ENCODE measurements at places on chromosomes 4 and X. TPM values are rescaled to one million over a fixed set of nuclear protein-coding genes. Genes with fewer than 3 reads are reported as not detected.

GRCh38 chr4:142614621-142615323 lies 231.3 kb downstream of the INPP4B start:
- peaks cover 44% of the 10 kb centered on the region for H3K4me1 ChIP-seq
- peaks cover 9% of the 10 kb centered on the region for H3K36me3 ChIP-seq
- peak; percentile 88 for DNase-seq
- H3K4me3 ChIP-seq: peak overlapping the region; percentile 50
- no peaks in the 10 kb centered on the region for H3K27me3 ChIP-seq
- peak overlapping the region; percentile 98 for H3K27ac ChIP-seq

DNA sequence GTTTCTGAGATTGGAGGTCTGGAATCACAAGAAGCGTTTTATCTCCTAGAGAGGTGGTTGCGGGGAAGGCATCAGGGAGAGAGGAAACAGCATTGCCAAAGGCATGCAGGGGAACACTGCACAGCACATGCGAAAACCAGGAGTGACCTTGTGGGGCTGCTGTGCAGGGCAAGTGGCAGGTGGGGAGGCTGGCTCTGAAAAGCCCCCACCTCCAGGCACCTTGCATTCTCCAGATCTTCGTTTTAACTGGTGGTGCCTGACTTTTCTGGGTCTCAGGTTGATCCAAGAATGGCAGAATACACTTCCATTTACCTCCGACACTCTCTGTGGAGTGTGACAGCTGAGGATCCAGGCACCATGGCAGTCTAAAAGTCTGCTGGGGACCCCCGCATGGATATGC lies 209.4 kb upstream of the LEF1 start:
- H3K4me1 ChIP-seq: no peaks in the 10 kb centered on the region
- no peaks in the 10 kb centered on the region for H3K36me3 ChIP-seq
- H3K27ac ChIP-seq: no peak overlapping the region
- peaks cover 23% of the 10 kb centered on the region for H3K27me3 ChIP-seq
- H3K4me3 ChIP-seq: no peak overlapping the region

DNA sequence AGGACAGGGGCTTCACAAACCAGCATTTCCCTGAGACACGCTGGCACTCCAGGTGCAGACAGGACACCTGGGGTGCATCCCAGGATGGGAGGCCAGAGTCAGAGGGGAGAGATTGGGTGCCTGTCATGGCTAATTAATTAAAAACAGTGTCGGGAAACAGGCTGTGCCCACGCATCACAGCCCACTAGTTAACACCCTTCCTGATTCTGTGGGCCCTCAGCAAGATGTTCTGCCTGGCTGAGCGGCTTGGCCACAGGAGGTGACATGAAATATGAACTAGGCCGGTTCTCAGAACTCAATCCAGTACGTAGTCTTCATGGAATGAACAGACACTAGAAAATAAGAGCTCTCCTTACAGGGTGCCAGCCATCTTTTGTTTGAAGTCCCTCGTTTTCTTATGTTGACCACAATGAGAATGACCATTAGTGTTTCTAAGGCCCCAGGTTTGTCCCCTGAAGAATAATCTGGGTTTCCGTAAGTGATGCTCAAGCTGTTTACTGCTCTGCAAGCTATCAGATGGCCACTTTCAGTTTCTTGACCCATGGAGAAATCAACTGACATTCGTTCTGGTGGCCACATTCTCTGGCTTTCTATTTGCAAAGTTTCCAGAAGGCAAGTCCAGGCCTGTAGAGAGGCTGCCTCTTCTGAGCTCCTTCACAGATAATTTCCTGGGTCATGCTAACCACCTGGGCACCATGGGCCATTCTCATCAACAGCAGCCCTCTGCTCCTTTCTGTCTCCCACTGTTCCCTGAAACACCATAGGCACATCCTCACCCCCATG lies 72.3 kb downstream of the SLC34A2 start:
- H3K4me1 ChIP-seq: no peaks in the 10 kb centered on the region
- H3K27me3 ChIP-seq: no peaks in the 10 kb centered on the region
- H3K27ac ChIP-seq: no peak overlapping the region
- H3K36me3 ChIP-seq: no peaks in the 10 kb centered on the region

DNA sequence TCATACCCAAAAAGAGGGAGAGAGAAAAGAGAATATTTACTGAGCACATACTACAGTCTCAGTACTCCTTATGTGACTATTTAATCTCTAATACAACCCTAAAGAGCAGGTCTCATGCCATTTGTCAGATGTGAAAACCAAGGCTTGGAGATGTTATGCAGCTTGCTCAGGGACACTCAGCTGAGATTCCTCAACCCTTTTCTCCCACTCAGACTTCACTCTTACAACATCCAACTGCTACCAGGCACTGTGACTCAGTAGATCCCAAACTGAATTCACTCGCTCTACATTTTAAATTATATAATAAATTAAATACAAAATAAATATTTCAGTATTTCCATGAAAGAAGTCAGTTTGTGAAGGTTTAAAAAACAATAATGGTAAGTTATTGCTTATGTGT lies 53.7 kb downstream of the TSPAN5 start:
- no peaks in the 10 kb centered on the region for H3K27me3 ChIP-seq
- H3K4me1 ChIP-seq: peaks cover 4% of the 10 kb centered on the region
- no peak overlapping the region for H3K27ac ChIP-seq
- DNase-seq: no peak
- no peak overlapping the region for H3K4me3 ChIP-seq

GRCh38 chrX:139008185-139008584 lies 296.7 kb upstream of the FGF13 start:
- H3K27ac ChIP-seq: no peak overlapping the region
- H3K27me3 ChIP-seq: no peaks in the 10 kb centered on the region
- no peak overlapping the region for H3K4me3 ChIP-seq
- no peak for DNase-seq

- H3K4me1 ChIP-seq: peaks cover 54% of the 10 kb centered on the region
- peak overlapping the region; percentile 100 for H3K27ac ChIP-seq
- no peaks in the 10 kb centered on the region for H3K27me3 ChIP-seq
- peak; percentile 28 for DNase-seq
- H3K4me3 ChIP-seq: peak overlapping the region; percentile 64
- H3K36me3 ChIP-seq: peaks cover 42% of the 10 kb centered on the region
Measured at GRCh38 chr4:121692261-121692660, 4.5 kb downstream of the ANXA5 start.

- H3K27ac ChIP-seq: no peak overlapping the region
- H3K4me3 ChIP-seq: no peak overlapping the region
- H3K4me1 ChIP-seq: no peaks in the 10 kb centered on the region
- H3K27me3 ChIP-seq: no peaks in the 10 kb centered on the region
- H3K36me3 ChIP-seq: no peaks in the 10 kb centered on the region
- no peak for DNase-seq
Measured at GRCh38 chr4:51960486-51960885, 59.7 kb downstream of the LRRC66 start.

DNA sequence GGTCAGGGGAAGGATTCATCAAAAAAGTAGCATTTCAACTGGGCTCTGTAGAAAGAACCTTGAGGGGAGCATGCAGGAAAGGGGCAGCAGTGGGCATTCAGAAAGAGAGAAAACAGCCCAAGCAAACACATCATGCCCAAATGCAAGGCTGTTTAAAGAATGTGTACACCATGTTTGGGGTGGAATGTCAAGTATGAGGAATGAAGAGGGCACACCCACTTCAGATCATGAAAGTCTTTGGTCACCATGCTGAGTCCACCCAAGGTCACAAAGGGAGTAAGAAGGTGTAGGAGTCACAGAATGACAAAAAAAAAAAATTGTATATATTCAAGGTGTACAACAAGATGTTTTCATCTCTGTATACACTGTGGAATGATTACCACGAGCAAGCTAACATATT lies 9.4 kb downstream of the S100G start:
- DNase-seq: no peak
- H3K27ac ChIP-seq: peak overlapping the region; percentile 97
- no peak overlapping the region for H3K4me3 ChIP-seq
- no peaks in the 10 kb centered on the region for H3K27me3 ChIP-seq
- H3K4me1 ChIP-seq: peaks cover 53% of the 10 kb centered on the region

- H3K4me1 ChIP-seq: no peaks in the 10 kb centered on the region
- H3K27ac ChIP-seq: no peak overlapping the region
- H3K27me3 ChIP-seq: peaks cover 18% of the 10 kb centered on the region
- no peaks in the 10 kb centered on the region for H3K36me3 ChIP-seq
Measured at GRCh38 chrX:133999031-133999705, 13.8 kb upstream of the GPC3 start.

GRCh38 chr4:101807351-101807750 lies 16.8 kb downstream of the BANK1 start:
- DNase-seq: no peak
- H3K27me3 ChIP-seq: no peaks in the 10 kb centered on the region
- no peaks in the 10 kb centered on the region for H3K36me3 ChIP-seq
- no peak overlapping the region for H3K4me3 ChIP-seq
- H3K4me1 ChIP-seq: 0 out of 2 replicates have a peak, but pooled peaks cover 4% of the 10 kb centered on the region

GRCh38 chr4:184442314-184442635 lies 32.1 kb downstream of the IRF2 start:
- no peak overlapping the region for H3K27ac ChIP-seq
- no peak overlapping the region for H3K4me3 ChIP-seq
- no peaks in the 10 kb centered on the region for H3K4me1 ChIP-seq

GRCh38 chr4:24003926-24004325 lies 114.1 kb upstream of the PPARGC1A start:
- H3K4me3 ChIP-seq: no peak overlapping the region
- H3K36me3 ChIP-seq: no peaks in the 10 kb centered on the region
- H3K4me1 ChIP-seq: no peaks in the 10 kb centered on the region
- no peak for DNase-seq

- H3K27me3 ChIP-seq: no peaks in the 10 kb centered on the region
- no peaks in the 10 kb centered on the region for H3K36me3 ChIP-seq
- peak overlapping the region; percentile 47 for H3K4me3 ChIP-seq
- H3K27ac ChIP-seq: no peak overlapping the region
- peaks cover 16% of the 10 kb centered on the region for H3K4me1 ChIP-seq
- no peak for DNase-seq
Measured at GRCh38 chr4:80268081-80268823, 1.8 kb downstream of the FGF5 start.

DNA sequence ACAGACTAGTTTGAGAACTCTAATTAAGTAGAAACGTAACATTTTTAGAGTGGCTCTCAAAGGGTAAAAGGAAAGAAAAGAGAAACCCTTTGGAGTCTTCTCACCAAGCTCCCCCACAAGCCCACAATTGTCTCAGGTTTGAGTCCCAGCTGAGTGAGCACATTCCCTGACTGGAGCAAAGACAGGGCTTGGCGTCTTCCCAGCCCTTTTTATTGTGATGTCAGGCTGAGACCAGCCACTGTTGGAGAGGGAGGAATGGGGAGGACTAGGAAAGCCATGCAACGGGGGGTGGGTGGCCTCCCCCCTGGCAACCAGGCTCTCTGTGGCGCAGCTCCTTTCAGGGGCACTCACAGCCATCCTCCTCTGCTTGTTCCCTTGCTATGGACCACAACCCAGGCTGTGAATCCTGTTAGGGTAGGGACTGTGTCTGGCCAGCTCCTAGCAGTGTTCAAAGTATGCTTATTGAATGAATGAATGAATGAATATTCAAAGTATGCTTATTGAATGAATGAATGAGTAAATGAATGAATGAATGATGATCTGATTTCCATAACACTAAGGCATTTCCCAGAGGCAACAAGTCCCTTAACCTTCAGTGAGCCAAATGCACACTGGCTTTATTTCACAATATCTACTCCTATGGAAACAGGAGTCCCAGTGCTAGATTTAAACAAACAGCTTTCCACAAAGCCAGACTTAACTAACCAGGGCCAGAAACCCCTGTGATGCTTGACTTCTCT lies 413.3 kb downstream of the MID1IP1 start:
- DNase-seq: no peak
- no peaks in the 10 kb centered on the region for H3K4me1 ChIP-seq
- no peaks in the 10 kb centered on the region for H3K36me3 ChIP-seq
- H3K4me3 ChIP-seq: no peak overlapping the region
- no peak overlapping the region for H3K27ac ChIP-seq

DNA sequence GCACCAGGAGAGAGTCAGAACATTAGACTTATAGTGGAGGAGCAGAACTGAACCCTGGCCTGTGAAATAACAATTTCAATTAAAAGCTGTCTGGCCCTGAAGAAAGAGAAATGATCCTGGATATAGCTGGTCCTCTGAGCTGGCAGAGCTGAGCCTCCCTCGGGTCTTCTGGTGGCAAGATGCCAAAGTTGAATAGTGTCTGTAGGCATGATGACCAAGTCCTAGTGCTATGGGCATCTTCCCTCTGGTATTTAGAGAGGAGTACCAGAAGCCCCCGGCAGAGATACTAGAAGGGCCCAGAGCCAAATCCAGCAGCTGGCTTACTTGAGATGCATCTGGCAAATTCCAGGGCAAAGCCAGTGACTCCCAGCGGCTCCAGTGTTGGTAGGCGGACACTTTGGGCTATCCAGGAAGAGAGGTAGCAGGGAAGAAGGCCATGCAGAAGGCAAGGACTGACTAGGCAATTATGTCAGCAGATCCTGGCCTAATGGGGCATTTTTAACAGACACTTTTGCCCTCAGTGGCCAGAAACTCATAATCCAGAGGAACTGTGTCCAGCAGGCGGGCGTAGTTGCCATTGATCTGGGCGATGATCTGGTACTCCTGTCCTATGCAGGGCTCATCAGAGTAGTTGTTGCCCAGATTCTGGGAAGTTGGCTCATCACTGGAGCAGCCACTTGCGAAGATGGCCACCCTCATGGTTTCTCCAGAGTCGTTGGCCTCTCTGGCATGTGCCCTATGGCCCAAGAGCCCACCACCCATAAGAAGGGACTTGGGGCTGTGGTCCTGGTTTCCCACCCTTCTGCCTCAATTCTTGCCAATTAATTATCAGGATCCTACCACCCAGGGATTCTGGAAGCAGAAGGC lies 17.9 kb downstream of the VSIG4 start:
- no peak overlapping the region for H3K4me3 ChIP-seq
- DNase-seq: no peak
- H3K27ac ChIP-seq: no peak overlapping the region
- H3K36me3 ChIP-seq: no peaks in the 10 kb centered on the region

DNA sequence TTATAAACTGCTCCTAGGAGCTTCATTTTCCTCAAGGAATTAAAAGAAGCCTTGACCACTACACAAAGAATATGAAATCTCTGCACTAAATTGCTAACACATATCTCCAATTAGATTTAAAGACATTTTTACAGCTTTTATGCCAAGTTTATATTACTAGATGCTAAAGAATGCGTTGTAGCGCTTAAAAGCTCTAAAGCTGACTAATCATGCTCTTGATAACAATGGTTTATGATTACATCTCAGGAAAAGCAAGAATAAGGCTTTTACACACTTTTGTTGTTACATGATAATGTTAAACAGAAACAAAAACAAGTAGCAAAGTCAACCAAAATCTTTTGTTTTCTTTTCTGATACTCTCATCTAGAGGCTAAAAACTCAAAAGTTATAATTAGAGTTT lies 44.7 kb downstream of the SLC10A7 start:
- no peaks in the 10 kb centered on the region for H3K27me3 ChIP-seq
- DNase-seq: no peak
- no peaks in the 10 kb centered on the region for H3K36me3 ChIP-seq
- H3K27ac ChIP-seq: no peak overlapping the region
- H3K4me1 ChIP-seq: no peaks in the 10 kb centered on the region

CCKAR gene
- not detected for total RNA-seq

NEUROG2 gene
- not detected for total RNA-seq

RBMXL3 gene
- not detected for total RNA-seq

SPACA5 gene
- not detected for total RNA-seq

SAP30 gene
- total RNA-seq: 38.8 TPM

TMPRSS11A gene
- total RNA-seq: not detected

TRIM2 gene
- 20.2 TPM for total RNA-seq

GAGE12H gene
- not detected for total RNA-seq

All from PC-3 (cell line).